WTC11 (cell line): ENCODE measurements at places on chromosomes 7 and 10. TPM values are rescaled to one million over a fixed set of nuclear protein-coding genes. Genes with fewer than 3 reads are reported as not detected.

Gene MYL10
- total RNA-seq: not detected in 3 replicates

Gene ACSL5
- 0.18 to 0.37 TPM (median 0.22 TPM) in 3 replicates for total RNA-seq

Gene PRKRIP1
- 27.5 to 34.4 TPM (median 30.1 TPM) in 3 replicates for total RNA-seq

Gene OIT3
- not detected in 3 replicates for total RNA-seq

Gene LRIT1
- total RNA-seq: not detected in 3 replicates

DNA sequence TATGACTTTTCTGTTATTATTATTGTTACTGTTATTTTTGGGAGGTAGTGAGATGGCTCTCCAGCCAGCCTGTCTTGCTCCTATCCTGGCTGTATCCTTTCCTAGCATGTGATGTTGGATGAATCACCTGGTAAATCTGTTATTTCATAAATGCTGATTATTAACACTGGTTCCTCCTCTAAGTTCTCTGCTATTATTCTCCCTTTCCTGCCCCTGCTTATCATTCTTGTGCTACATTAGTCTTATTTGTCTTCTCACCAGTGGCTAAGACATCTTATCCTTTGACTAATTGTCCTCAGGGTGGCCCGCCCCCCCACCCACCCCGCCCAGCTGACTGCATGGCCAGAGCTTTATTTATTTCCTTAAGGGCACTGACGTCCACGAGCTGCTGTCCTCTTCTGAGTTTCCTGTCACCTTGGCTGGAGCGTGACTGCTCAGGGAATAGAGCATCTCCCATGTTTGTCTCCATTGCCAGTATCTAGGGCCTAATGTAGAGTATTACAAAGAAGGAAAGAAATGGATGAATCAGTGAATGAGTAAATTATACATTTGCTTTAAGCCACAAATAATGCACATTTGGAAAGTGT is 110.1 kb upstream of the KLF6 start:
- peaks cover 9% of the 10 kb centered on the region for H3K4me1 ChIP-seq
- DNase-seq: no peak
- no peaks in the 10 kb centered on the region; the same call in 1 of the 2 replicates for H3K27me3 ChIP-seq
- H3K27ac ChIP-seq: 0 out of 2 replicates have a peak overlapping the region, but pooled peaks have one; percentile 48

GRCh38 chr7:21923658-21924057 is 22.0 kb downstream of the CDCA7L start:
- H3K27ac ChIP-seq: no peak overlapping the region
- H3K4me3 ChIP-seq: no peak overlapping the region
- no peak for DNase-seq
- H3K4me1 ChIP-seq: peaks cover 73% of the 10 kb centered on the region
- no peaks in the 10 kb centered on the region for H3K36me3 ChIP-seq
- H3K27me3 ChIP-seq: no peaks in the 10 kb centered on the region

GRCh38 chr7:149257146-149257545 is 4.8 kb upstream of the ZNF783 start:
- DNase-seq: no peak
- H3K4me1 ChIP-seq: no peaks in the 10 kb centered on the region
- H3K27me3 ChIP-seq: peaks cover 19% of the 10 kb centered on the region
- H3K4me3 ChIP-seq: no peak overlapping the region

GRCh38 chr7:39085590-39086049 is 107.9 kb downstream of the POU6F2 start:
- peaks cover 55% of the 10 kb centered on the region for H3K4me1 ChIP-seq
- no peak overlapping the region for H3K27ac ChIP-seq
- H3K36me3 ChIP-seq: no peaks in the 10 kb centered on the region

GRCh38 chr7:134865001-134865845 is 85.8 kb downstream of the CALD1 start:
- no peak overlapping the region; the same call in 1 of the 2 replicates for H3K4me3 ChIP-seq
- no peak for DNase-seq
- H3K27me3 ChIP-seq: no peaks in the 10 kb centered on the region
- H3K4me1 ChIP-seq: peaks cover 31% of the 10 kb centered on the region

- H3K4me1 ChIP-seq: peaks cover 15% of the 10 kb centered on the region
- DNase-seq: no peak
- H3K27ac ChIP-seq: no peak overlapping the region
- no peak overlapping the region for H3K4me3 ChIP-seq
- no peaks in the 10 kb centered on the region; the same call in 1 of the 2 replicates for H3K36me3 ChIP-seq
- H3K27me3 ChIP-seq: no peaks in the 10 kb centered on the region; the same call in none of the 2 replicates
Observed at GRCh38 chr10:90328896-90329295, 528.9 kb downstream of the HTR7 start.

GRCh38 chr10:116241085-116241484 is 31.9 kb downstream of the GFRA1 start:
- H3K36me3 ChIP-seq: no peaks in the 10 kb centered on the region
- no peak overlapping the region for H3K27ac ChIP-seq
- H3K27me3 ChIP-seq: no peaks in the 10 kb centered on the region
- peaks cover 12% of the 10 kb centered on the region for H3K4me1 ChIP-seq
- H3K4me3 ChIP-seq: no peak overlapping the region

DNA sequence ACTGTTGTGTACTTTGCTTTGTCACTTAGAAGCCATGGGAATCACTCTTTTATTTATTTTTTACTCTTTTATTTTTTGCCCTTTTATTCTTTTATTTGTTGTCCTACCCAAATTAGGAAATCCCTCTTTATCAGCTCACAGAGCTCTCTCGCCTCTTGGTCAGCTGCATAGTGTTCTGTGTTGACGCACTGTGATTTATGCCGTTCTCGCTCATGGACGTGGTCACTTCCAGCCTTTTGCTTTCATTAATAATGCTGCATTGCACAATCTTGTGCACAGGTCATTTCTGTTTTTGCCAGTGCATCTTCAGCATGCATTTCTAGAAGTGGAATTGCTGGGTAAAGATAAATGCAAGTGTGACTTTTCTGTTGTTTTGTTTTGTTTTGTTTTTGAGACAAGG is 42.3 kb downstream of the FBH1 start:
- H3K36me3 ChIP-seq: peaks cover 63% of the 10 kb centered on the region
- DNase-seq: no peak
- no peaks in the 10 kb centered on the region for H3K27me3 ChIP-seq
